Fibroblast of skin of right quadriceps (primary cell): ENCODE measurements at places on chromosomes 6 and 20.

DNA sequence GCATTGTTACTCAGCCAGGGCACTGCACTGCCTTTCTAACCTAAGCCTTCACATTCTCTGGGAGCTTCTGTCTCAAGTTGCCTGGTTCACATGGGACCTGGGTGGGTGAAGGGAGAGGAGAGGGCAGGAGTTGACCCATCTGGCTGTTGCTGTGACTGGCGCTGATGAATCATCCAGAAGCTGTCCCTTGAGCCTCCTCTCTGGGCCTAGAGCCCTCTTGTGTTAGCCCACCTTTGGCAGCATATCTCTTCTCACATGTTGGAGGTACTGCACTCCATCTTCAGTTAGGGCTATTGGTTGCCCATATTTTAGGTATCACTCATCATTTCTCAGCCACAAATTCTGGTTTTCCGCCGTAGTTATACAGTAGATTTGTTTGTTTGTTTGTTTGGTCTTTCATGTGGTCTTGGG lies 19.8 kb downstream of the XRN2 start:
- no peak for DNase-seq

- no peak for DNase-seq
Measured at GRCh38 chr6:53199156-53199555, 50.5 kb upstream of the GCM1 start.

- no peak for DNase-seq
Measured at GRCh38 chr6:13711324-13711732, 307 bp downstream of the RANBP9 start.

- DNase-seq: no peak
Measured at GRCh38 chr6:3376064-3376463, 80.8 kb downstream of the SLC22A23 start.

DNA sequence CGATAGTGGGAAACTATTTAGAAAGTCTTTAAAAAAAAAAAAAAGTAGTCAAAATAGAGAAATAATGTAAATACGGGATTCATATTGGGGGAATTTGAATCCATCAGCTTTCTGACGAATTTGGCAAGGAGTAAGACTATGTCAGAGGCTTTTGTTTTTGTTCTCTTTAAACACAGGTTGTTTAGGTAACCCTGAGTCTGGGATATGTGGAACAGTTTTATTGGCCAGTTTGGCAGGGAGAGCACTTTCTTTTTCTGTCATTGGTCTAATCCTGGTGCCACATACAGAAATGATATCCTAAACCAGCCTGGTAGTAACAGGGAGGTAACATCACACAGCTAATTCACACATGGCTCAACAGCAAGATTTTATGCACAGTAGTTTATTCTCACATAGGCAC lies 27.7 kb downstream of the HAO1 start:
- DNase-seq: no peak
